Esophagus squamous epithelium (tissue), 5 donors: ENCODE measurements at places on chromosomes 16 and 17.

DNA sequence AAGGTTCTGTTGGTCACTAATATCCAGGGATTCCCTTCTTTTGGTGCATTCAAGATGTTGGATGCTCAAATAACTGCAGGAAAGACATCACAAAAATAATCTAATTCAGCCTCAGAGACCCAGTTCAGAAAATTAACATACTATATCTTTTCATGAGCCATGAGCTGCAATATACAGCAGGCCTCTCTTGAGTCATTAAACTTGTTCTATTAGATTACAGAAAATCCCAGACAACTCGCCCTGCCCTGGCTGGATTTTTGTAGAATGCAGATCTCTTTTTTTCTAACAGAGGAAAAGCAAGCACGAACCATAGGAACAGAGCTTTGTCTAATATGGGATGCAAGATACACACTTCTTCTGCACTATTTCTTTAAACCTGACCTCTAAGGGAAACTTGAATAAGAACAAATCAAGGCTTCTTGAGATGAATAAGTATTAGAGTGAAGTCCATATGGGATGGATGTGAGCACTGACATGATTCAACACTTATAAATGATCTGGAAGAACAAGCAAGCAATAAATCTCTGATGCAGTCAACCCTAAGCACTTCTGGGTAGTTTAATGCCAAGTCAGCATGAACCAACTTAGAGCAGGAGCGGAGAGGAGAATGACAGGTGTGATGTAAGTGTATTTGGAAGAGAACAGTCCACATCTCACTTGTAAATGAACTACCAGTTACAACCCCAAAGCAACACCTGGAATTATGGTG lies 70.7 kb upstream of the GNAO1 start:
- DNase-seq: no peak

DNA sequence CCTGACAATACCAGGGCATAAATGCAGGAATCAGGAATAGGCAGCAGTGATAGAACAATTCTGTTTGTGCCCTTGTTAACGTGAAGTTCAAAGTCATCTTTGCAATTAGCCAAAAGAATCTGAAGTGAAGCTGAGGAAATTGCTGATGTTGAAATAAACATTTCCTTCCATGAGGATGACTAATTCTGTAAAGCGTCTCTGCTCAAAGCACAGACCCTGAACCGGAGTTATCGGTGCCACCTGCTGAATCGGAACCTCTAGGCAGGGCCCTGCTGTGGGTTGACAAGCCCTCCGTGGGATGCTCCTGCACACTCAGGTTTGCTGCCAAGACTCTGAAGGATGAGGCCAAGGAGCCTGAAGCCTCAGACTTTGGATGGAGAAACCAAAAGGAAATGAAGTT lies 37.0 kb upstream of the CDH1 start:
- DNase-seq: no peak

DNA sequence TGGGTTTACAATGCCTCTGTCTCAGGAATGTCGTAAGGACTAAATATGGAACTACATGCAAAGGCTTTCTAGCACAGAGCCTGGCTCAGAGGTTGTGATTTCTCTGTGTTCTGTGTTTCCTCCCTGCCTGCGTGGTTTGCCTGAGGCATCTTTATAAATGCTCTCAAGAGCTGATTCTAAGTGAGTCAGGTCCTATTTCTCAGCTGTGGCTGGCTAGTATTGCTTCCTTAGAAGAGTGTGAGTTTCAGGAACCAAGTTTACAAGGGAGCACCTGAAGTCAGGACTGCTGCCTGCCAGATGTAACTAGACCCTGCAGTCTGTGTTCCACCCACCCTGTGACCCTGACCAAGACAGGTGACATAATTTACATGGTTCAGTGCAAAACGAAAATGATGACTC lies 8.0 kb upstream of the CCL1 start:
- DNase-seq: no peak

GRCh38 chr16:68535331-68535730 lies 3.8 kb upstream of the ZFP90 start:
- no peak for DNase-seq

- no peak for DNase-seq
Measured at GRCh38 chr17:50283246-50283645, 9.0 kb downstream of the TMEM92 start.

GRCh38 chr16:85146922-85147651 lies 34.8 kb upstream of the CIBAR2 start:
- DNase-seq: no peak

- no peak for DNase-seq
Measured at GRCh38 chr16:80500961-80501525, 39.8 kb upstream of the DYNLRB2 start.

GRCh38 chr17:42618442-42619150 lies 9.1 kb downstream of the TUBG1 start:
- no peak for DNase-seq

DNA sequence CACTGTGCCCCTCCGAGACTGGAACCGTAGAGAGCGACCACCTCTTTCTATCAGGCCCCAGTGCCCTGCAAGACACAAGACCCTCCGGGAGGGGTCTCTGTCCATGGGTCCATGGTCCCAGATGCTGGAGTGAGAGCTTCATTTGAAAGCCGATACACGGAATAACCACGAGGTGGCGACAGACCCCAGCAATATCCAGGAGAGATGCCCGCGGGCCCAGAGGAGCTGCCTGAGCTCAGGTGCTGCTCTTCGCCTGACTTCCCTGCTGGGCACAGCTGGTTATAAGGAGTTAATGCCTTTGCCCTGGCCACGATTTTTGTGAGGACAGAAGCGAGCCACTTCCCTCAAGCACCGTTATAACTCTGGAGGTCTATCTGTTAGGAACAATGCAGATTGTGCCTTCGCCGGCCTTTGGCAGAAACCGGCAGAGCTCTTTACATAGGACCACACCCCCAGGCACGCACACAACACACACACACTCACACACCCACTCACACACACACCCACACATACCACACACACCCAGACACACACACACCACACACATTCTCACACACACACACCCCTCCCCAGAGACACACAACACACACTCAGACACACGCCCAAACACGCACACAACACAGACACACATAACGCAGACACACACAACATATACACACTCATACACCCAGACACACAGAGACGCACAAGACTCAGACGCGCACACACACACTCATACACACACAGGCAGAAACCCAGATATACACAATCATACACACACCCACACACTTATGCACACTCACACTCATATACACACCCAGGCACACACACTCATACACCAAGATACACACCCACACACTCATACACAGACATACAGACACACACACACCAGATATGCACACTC lies 436.4 kb downstream of the SOX9 start:
- no peak for DNase-seq

DNA sequence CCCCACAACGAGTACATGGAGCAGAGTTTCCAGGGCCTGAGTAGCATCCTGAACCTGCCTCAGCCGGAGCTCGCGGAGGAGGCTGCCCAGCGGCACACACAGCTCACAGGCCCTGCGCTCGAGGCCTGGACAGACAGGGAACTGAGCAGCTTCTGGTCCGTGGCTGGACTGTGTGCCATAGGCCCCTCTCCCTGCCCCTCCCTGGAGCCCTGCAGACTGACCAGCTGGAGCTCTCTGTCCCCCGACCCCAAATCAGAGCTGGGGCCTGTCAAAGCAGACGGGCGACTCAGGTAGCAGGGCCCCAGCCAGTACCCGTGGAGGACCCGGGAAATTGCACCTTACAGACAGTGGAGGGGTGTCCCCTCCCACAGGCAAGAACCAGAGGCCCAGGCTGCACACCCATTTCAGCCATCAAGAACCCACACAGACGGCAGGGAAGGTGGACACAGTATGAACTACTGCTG lies 13.0 kb downstream of the MRPL27 start:
- DNase-seq: no peak

GRCh38 chr17:4590981-4591453 lies 6.7 kb downstream of the SMTNL2 start:
- no peak for DNase-seq

DNA sequence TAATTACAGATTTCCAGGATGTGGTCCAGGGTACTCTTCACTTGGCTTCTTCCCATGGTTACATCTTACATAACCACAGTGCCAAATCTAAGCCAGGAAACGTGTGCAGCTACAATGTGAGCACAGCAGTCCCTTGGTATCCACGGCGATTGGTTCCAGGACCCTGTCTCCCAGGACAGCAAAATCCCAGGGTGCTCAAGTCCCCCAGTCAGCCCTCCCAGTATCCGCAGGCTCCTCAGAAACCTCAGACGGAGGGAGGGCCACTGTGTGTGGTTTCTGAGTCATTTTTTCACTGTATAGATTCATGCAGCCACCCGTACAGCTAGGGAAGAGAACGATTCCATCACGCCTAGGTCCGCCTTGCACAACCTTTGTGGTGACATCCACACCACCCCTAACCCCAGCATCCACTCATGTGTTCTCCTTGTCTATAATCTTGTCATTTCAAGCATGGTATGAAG lies 11.1 kb upstream of the ATP2C2 start:
- DNase-seq: no peak

- no peak for DNase-seq
Measured at GRCh38 chr17:61551255-61551742, 39.7 kb downstream of the NACA2 start.
